Fibroblast of mammary gland (primary cell): ENCODE measurements at places on chromosomes 7 and 10.

DNA sequence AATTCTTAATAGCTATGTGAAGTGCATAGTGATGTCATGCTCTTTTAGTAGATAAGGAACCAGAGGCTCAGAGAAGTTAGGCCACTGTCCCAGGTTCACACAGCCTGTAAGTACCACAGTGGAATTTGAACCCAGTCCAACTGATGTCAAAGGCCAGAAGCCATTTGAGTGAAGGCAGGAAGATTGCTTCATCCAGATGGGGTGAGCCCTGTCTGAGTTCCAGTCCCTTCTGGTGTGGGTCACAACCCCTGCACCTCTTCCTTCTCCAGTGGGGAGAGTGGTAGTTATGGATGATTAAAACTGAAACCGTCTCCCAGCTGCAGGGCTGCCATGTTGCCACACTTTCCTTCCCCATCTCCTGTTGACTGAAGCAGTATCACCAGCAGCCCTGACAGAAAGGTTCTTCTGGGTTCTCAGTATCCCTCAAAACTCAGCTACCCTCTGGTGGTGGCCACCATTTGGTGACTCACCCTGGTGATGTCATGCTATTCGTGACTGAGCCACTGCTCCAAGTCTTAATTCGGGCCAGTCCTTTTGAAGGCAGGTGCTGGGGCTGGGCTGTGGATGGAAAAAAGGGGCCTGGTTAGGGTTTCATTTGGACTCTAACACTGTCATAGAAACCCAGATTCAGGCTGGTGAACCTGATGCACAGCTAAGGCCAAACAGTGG is 1.5 kb upstream of the C10orf95 start:
- DNase-seq = peak; percentile 90

- DNase-seq = no peak
Observed at GRCh38 chr10:11617233-11617632, 5.8 kb upstream of the USP6NL start.

GRCh38 chr7:39045231-39045630 is 67.5 kb downstream of the POU6F2 start:
- DNase-seq = no peak

DNA sequence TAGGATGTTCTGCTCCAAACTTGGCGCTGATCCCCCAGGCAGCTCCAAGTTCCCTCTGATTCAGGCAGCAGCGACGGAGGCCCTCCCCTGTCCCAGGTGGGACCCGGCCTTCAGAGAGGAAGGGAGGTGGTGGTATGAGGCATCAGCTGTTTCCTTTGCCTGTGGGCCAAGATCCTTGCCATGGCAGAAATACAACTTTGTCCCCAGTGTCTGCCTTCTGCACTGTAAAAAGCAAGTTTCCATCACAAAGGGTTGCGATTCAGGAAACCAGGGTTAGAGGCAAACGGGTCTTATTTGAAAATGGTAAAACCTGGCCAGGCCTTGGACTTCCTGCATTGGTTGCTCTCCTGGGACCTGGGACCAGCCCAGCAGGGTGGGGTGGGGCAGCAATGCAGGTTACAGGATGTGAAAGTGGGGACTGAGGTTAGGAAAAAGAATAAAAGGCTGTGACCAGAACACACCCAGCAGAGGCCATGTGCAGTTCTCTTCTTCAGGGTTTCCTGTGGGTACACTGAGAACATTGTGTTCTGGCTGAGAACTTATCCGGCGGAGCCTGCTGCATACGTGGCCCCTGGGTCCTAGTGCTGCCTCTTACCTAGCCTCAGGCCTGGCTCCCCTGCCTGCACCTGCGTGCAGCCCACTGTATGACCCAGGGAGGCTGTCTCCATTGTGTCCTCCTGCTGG is 25.1 kb upstream of the DDIT4 start:
- DNase-seq = peak; percentile 87

DNA sequence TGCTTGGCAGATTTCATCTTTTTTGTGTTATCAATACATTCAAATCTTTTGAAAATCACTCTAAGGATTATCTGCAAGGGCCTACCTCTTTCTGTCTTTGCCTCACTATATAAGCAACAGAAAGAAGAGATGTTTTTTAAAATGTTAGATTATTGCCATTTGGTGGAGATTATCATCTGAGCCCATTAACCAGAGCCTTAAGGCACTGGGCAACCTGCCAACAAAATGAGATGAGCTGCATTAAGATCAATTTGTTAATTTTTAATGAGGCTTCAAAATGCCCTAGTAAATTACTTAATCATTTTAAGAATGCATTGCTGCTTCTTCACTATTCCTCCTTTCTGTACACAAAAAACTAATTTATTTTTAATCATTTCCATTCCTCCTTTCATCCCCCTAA is 314.1 kb downstream of the SNX13 start:
- DNase-seq = no peak

DNA sequence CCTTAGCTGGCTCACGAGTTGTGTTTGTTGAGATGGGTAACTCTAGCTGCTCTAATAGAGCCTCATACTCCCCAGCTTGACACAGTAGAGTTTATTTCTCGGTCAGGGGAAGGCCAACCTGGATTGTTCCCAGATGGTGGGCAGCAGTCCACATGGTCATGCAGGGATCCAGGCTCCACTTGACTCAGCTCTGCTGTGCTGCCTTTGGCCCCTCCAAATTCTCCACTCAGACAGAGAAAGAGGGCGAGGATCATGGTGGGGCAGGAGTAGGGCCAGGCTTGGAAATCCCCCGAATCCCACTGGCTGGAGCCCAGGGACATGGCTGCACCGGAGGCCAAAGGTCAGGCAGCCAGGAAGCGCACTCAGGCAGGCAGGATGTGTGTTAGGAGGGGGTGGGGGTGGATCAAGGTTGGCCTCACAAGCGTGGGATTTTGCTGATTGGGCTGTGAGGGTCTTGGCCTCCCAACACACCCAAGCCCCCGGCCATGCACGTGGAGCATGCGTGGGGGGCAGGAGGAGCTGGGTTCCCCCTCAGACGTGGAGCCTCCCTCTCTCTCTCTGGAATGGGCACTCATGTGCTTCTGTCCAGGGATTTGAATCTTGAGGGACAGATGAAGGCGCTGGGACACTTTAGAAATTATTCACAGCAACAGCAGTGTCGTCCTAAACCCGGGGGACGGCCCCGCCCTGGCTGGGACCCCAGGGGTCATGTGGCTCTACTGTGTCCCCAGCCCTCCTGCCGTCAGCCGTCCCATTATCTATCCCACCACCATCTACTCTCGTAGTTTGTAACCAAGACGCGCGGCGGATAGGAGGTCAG is 44.8 kb downstream of the PDGFA start:
- no peak for DNase-seq

- DNase-seq = no peak
Observed at GRCh38 chr10:128596906-128597305, 470.7 kb upstream of the MKI67 start.
